ENCODE measurements at places on chromosomes 6 and 20. TPM values are rescaled to one million over a fixed set of nuclear protein-coding genes. Genes with fewer than 3 reads are reported as not detected.

RBPJL gene
- not detected for total RNA-seq

MANEA gene
- 38.8 TPM for total RNA-seq

DDX43 gene
- total RNA-seq = 3.1 TPM

OR2B6 gene
- not detected for total RNA-seq

ADGRF1 gene
- not detected for total RNA-seq

KIFC1 gene
- 4.4 TPM for total RNA-seq

DEFB124 gene
- not detected for total RNA-seq

Measured in subcutaneous adipose tissue (tissue), 4 donors.